ENCODE measurements at places on chromosomes 1 and 21. TPM values are rescaled to one million over a fixed set of nuclear protein-coding genes. Genes with fewer than 3 reads are reported as not detected.
A peak's percentile ranks its signal among the peaks of the same experiment; 100 is the strongest.

The NFASC gene
- 105 TPM for total RNA-seq

The OR10J1 gene
- total RNA-seq = not detected

The HSD3B2 gene
- not detected for total RNA-seq

The CCDC17 gene
- 2.6 TPM for total RNA-seq

The MSH4 gene
- 0.66 TPM for total RNA-seq

The NBPF26 gene
- total RNA-seq = 11.8 TPM

DNA sequence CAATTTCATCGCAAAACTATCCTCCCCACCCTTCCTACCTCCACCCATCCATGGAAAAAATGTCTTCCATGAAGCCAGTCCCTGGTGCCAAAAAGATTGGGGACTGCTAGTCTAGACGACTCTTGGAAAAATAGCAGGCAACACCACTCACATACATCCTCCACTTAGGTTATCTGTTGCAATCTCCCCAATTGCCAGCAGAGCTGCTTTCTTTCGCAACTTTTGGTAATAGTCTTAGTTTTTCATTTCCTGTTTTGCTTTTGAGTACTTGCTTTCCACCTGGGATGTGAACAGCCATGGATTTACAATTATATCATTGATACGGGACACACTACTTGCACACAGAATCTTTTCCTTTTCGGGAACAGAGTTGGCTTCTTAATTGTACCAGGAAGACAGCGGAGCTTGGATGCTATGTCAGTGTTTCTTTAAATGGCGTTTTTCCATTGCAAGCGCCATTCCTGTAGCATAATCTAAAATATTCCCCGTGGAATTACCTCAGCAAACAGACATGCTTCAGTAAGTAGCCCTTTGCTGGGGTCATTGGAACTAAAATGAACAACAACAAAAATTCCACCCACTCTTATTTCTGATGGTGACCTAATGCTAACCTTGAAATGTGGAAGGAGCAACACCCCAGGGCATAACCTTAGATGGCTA lies 183.3 kb upstream of the ADGRL2 start:
- no peak for DNase-seq

DNA sequence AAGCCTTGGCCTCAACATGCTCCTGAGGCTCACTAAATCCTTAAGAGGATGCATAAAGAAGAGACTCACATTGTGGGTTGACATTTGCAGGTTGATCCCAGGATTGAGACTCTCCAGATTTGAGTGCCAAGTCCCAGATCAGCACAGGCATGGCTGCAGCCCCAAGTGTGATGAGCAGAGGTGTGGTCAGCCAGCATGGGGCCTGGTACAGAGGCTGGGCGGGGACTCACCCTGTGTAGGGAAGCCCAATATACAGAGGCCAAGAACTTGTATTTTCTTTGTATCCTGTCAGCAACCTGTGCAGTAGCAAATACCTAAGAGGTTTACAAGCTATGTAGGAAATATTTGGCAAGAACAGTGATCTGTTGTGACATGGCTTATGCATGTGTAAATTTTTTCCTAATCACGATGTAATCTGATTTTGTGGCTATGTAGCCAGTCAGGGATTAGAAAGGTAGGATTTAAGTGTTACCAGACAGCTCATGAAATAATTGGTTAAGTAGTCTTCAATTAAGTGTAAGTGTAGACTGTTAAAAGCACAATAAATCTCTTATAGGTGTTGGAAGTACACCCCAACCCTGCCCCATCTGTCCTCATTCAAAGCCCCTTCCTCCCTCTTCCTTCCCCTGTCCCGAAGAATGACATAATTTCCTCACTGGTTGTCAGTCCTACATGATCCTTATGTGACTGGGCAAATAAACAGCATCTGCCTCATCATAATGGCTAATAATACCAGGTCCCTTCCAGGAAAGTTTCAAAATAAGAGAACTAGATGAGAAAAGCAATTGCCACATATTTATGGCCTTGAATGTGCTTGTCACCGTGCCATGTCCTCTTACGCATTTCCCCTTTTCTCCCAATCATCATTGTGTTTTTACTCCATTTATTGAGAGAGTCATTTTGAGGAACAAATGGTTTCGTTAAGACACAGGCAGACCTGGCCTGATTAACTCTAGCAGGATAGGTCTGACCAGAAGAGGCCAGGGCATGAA lies 120.9 kb downstream of the HLX start:
- DNase-seq = peak; percentile 66

- DNase-seq = peak; percentile 68
These were observed 12.7 kb upstream of the TRAF3IP3 start for GRCh38 chr1:209743145-209743482.

DNA sequence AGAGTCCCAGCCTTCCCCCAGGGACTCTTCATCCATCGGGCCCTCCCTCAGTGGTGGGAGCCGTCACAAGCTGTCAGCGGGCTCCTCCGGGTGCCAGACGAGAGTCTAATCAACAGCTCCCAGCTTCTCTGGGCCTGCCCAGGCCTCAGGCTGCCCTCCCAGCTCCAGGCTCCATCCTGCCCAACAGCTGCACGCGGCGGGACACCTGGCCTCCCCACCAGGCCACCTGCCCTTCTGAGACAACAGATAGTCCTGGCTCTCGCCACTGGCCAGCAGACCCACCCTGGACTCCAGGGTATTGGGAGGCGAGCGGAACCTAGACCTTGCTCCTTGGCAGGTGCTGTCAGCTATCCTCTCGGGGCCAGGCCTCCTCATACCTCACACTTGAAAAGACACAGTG lies 3.1 kb downstream of the WNT4 start:
- DNase-seq = no peak

- no peak for DNase-seq
These were observed 36.2 kb downstream of the UBE2G2 start for GRCh38 chr21:44765231-44766013.

GRCh38 chr1:88890791-88891317 lies 513 bp downstream of the GTF2B start:
- DNase-seq = no peak

- DNase-seq = no peak
These were observed 308.5 kb downstream of the MRPL39 start for GRCh38 chr21:25298512-25299491.

DNA sequence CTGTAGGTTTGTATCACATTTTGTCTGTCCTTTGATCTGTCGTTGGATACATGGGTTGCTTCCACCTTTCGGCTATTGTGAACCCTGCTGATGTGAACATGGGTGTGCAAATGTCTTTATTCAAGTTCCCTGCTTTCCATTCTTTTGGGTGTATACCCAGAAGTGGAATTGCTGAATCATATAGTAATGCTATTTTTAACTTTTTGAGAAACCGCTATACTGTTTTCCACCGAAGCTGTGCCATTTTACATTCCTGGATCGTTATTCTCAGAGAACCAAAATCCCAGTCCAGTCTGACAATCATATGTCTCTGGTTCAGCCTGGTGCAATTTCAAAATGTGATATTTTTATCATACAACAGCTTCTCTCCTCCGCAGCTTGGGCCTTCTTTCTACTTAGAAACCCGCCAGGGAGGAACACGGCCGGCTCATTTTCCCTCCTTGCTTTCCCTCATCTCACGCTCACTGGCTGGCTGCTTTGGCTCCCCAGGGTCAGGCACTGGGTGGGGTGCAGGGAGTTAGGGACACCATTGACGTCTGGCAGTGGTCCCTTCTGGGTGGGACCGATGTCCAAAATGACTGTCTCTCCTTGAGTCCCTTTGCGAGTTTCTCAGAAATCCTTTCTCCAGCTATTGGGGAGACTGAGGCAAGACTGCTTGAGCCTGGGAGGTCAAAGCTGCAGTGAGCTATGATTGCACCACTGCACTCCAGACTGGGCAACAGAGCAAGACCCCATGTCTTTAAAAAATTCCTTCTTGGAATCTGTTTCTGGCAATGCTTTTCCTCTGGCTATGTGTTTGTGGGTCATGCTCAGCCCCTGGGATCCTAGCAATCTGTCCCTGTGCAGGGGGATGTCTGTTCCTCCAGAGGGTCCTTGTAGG lies 73.5 kb upstream of the AKT3 start:
- DNase-seq = no peak
